ENCODE measurements at places on chromosomes 11 and 22.

- H3K36me3 ChIP-seq = no peaks in the 10 kb centered on the region
- no peak for DNase-seq
- H3K27me3 ChIP-seq = no peaks in the 10 kb centered on the region
These were observed 196.7 kb downstream of the TRIM29 start for GRCh38 chr11:119941171-119941570.

GRCh38 chr11:48005831-48006270 lies 25.5 kb downstream of the PTPRJ start:
- DNase-seq = no peak
- H3K36me3 ChIP-seq = no peaks in the 10 kb centered on the region
- peaks cover 15% of the 10 kb centered on the region for H3K4me1 ChIP-seq
- H3K27me3 ChIP-seq = no peaks in the 10 kb centered on the region

GRCh38 chr11:14366936-14367335 lies 8.0 kb upstream of the RRAS2 start:
- H3K27ac ChIP-seq = no peak overlapping the region
- H3K27me3 ChIP-seq = no peaks in the 10 kb centered on the region
- H3K36me3 ChIP-seq = no peaks in the 10 kb centered on the region
- H3K4me1 ChIP-seq = no peaks in the 10 kb centered on the region

DNA sequence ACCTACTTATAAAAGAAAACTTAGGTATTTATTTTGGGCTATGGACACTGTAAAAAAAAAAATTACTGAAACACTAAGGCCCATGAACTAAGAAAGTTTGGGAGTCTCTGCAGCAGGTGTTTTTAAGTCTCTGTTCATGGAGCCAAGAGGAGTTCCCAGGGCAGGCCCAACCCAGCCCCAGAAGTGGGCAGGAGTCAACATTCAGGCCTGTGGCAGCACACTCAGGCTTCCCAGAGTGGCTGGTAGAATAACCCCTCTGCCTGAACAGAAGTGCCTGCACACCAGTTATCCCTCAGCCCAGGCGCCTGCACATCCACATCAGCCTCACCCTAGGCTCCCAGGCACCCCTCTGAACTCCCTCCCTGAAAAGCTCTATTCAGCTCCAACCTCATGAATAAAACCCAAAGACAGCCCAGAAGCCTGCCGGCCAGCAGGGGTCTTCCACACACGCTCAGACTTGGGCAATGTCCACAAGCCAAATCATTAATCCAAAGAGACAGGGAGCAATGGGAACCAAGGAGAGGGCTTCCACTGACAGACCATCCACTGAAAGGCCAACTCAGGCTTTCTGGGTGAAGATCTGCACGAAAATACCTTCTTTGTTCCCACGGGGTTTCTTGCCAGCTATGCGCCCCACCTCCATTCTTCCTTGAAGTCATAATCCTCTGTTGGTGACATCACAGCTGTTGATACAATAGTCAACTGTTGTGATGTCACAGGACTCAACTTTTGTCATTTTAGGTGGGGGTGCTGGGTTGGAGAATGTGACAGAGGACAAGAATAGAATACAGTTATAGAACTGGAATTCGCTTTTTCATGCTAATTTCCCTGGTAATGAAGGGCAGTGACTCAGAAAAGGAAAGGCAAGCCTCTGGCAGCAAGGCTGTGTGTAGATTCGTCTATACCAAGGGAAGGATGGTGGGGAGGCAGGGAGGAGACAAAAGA lies 83.7 kb downstream of the RPL27A start:
- peaks cover 22% of the 10 kb centered on the region for H3K4me1 ChIP-seq
- H3K27ac ChIP-seq = peak overlapping the region; percentile 17
- no peaks in the 10 kb centered on the region for H3K27me3 ChIP-seq

DNA sequence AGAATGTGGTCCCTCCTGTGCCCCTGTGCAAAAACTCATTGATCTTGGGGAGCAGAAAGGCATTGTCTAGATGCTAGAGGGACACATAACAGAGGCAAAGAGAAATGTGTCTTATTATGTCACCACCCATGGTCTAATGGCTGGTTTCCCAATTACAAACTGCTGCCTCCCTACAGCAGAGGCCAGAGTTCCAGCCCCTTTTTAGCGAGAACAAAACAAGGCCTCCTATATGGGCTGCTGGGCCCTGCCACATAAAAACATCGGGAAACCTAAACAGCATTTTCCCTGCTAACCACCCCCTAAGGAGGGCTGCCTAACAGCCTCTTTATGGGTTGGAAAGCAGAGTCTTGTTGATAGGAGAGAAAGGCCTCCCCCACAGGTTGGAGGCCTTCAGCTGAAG lies 75.2 kb upstream of the CRTAM start:
- H3K36me3 ChIP-seq = no peaks in the 10 kb centered on the region
- no peak overlapping the region for H3K27ac ChIP-seq
- DNase-seq = no peak
- H3K27me3 ChIP-seq = no peaks in the 10 kb centered on the region
- H3K4me1 ChIP-seq = no peaks in the 10 kb centered on the region

GRCh38 chr11:21653951-21654421 lies 538.9 kb upstream of the ANO5 start:
- no peak overlapping the region for H3K4me3 ChIP-seq
- DNase-seq = no peak
- H3K27me3 ChIP-seq = no peaks in the 10 kb centered on the region
- no peaks in the 10 kb centered on the region for H3K36me3 ChIP-seq
- no peak overlapping the region for H3K27ac ChIP-seq

DNA sequence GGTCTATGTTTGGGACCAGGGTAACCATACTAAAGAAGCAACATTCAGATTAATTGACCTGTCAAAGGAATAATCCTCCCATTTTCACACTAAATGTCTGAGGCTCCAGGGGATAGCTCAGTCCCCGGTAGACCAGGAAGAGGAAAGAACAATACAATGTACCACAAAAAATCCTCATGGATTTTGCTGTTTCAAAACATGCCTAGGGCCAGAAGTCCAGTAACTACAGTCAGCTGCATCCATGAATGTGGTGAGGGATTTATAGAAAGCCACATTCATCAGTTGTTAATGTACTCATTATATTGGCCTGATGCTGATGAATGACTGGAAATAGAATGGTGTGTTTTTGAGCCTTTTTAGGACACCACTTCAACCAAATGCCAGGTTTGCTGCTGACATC lies 6.9 kb upstream of the ETS1 start:
- H3K27ac ChIP-seq = no peak overlapping the region
- H3K4me1 ChIP-seq = no peaks in the 10 kb centered on the region
- H3K27me3 ChIP-seq = peaks cover 23% of the 10 kb centered on the region
- H3K36me3 ChIP-seq = no peaks in the 10 kb centered on the region
- no peak for DNase-seq

GRCh38 chr22:47841156-47841555 lies 1078.7 kb downstream of the TBC1D22A start:
- no peak overlapping the region for H3K27ac ChIP-seq
- H3K4me3 ChIP-seq = no peak overlapping the region
- no peaks in the 10 kb centered on the region for H3K27me3 ChIP-seq
- peaks cover 3% of the 10 kb centered on the region for H3K4me1 ChIP-seq
- DNase-seq = no peak
- H3K36me3 ChIP-seq = no peaks in the 10 kb centered on the region

DNA sequence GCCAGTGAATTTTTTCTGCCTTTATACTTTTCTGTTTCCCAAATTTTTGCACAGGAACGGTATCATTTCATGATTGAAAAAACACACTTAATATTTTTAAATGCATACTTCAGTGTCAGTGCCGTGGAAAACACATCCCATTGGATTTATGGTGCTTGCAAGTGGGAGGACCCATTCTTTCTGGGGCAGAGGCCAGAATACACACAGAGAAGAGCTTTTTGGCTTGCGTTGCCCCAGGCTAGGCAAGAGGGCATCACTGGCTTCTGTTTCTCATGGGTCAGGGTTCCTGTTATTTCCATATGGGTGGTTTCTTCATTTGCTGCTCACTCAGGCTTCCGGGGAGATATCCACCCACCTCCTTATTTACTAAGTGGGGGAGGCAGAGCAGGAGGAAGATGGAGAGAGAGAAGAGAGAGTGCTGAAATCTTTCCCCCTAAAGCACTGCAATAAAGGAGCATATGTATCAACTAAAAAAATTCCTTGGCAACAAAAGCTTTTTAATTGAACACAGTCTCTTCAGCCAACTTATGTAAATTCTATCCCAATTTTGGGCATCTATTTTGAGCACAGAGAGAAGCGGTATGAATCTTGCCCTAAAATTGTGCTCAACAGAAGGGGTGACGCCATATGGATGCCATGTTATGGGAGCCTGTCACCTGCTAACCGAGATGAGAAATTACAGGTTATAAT lies 66.0 kb upstream of the KIRREL3 start:
- no peak overlapping the region for H3K4me3 ChIP-seq
- H3K27ac ChIP-seq = no peak overlapping the region
- peaks cover 4% of the 10 kb centered on the region for H3K4me1 ChIP-seq

DNA sequence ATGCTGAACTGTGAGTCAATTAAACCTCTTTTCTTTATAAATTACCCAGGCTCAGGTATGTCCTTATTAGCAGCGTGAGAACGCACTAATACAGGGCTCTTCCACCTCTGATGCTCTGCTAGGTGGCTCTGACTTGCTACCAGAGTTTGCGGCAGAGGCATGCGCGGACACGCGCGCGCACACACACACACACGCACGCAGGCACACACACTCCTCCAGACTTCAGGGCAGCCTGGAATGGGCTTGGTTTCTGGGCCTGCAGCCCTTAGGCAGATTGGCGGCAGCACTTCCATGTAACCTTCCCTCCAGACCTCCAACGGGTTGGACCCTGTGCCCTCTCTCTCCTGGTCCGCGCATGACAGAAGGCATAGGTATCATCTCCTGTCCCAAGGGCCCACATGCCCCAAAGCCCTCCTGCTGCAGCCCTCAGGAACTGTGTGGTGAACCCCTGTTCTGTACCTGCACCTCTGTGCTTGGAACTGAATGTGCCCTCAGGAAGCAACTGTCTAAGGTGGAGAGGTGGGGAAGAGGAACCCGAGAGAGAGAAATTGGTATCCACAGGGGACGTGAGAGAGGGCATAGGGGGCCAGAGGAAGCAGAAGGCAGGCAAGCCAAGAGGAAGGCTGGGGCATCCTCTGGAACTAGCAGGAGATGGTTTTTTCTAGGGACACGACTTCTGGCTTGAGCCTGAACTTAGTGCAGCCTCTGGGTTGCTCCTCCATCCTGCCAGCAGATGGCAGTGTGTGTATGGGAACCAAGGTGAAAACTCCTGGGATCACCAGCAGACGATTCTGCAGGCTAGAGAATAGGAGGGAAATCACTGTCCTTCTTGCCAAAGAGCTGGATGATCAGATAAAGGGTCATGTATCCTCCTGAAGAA lies 23.4 kb upstream of the RIC3 start:
- no peak overlapping the region for H3K4me3 ChIP-seq
- H3K4me1 ChIP-seq = peaks cover 11% of the 10 kb centered on the region
- no peak overlapping the region for H3K27ac ChIP-seq

GRCh38 chr11:104652996-104653395 lies 245.3 kb downstream of the CASP12 start:
- DNase-seq = no peak
- H3K4me3 ChIP-seq = no peak overlapping the region
- H3K27ac ChIP-seq = no peak overlapping the region
- H3K27me3 ChIP-seq = no peaks in the 10 kb centered on the region

- no peak for DNase-seq
- H3K4me3 ChIP-seq = no peak overlapping the region
- H3K27ac ChIP-seq = no peak overlapping the region
- peaks cover 83% of the 10 kb centered on the region for H3K4me1 ChIP-seq
- no peaks in the 10 kb centered on the region for H3K27me3 ChIP-seq
- peaks cover 52% of the 10 kb centered on the region for H3K36me3 ChIP-seq
These were observed 63.4 kb downstream of the LRP5 start for GRCh38 chr11:68375766-68376165.

DNA sequence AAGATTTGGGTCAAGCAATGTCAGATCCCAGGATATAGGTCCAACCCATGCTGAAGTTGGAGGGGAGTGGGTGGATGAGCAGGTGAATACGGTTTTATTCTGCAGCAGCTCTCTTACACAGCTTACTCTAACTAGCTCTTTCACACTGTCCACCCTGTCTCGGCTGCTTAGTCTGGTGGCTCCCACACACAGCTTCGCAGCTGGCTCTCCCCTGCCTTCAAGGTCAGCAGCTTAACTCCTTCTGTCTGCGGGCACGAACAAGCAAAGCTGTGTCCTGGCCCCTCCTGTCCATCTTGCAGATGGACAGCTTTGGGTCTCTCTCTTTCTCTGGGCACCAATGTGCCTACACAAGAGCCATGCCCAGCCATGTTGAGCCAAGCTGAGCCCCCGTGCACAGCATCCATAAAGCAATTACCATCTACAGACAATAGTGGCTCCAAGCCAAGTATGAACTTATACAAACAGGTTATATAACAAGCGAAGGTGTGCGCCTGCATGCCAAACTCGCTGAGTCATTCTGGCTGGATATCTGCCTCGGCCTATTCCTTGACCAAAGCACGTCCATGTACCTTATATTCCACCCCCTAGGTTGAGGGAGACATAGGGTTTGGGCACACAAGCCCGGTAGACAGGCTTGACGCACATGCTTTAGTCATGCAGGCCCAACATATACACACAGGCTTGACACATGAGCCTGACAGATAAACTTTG lies 1307.8 kb upstream of the RAG2 start:
- H3K27ac ChIP-seq = no peak overlapping the region
- H3K4me3 ChIP-seq = no peak overlapping the region
- H3K27me3 ChIP-seq = no peaks in the 10 kb centered on the region

DNA sequence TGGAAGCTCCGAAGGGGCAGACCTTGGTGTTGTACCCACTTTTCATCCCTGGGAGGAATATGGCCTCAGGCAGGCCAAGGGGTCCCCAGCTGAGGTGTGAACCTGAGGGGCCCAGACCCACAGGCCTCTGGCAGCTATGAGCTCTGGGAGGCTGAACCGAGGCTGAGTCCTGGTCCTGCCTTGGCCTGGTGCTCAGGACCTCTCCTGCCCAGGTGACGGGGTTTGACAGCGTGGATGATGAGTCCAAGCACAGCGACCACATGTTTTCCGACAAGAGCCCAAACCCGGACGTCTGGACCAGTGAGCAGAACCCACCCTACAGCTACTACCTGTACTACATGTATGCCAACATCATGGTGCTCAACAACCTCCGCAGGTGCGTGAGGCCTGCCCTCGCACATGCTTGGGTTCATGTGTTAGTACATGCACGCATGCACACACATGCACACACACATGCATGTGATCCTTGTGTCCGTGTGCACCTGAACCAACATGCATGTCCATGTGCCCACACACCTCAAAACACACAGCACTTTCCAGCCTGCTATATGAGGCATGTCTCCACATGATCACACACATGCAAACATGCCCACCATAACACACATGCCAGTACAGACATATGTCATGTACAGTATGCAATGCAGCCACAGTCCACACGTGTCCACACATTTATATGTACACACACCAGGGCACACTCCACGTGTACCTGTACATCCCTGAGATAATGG lies 40.9 kb downstream of the RNF141 start:
- peaks cover 23% of the 10 kb centered on the region for H3K36me3 ChIP-seq
- DNase-seq = no peak
- peaks cover 4% of the 10 kb centered on the region for H3K4me1 ChIP-seq

All from spinal cord (tissue), 10 donors.